ENCODE measurements at places on chromosomes 12 and 14.

DNA sequence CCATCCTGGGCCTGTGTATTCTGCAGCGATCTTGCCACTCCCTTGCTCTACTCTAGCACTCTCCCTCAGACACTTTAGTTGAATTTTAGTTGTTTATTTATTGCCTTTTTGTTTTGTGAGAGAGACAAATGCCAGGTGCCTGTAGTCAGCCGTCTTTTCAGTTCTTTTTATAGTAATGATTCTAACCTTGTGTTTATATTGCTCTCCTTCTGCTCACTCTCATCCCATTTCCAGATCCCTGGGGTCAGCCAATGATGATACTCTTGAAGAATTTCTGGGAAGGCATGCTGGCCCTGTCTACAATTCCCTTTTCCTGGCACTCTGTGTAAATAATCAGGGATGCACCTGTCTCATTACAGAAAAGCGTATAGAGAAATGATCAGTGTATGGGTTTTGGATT, 334.1 kb upstream of the MIS18BP1 start:
- DNase-seq, result no peak

DNA sequence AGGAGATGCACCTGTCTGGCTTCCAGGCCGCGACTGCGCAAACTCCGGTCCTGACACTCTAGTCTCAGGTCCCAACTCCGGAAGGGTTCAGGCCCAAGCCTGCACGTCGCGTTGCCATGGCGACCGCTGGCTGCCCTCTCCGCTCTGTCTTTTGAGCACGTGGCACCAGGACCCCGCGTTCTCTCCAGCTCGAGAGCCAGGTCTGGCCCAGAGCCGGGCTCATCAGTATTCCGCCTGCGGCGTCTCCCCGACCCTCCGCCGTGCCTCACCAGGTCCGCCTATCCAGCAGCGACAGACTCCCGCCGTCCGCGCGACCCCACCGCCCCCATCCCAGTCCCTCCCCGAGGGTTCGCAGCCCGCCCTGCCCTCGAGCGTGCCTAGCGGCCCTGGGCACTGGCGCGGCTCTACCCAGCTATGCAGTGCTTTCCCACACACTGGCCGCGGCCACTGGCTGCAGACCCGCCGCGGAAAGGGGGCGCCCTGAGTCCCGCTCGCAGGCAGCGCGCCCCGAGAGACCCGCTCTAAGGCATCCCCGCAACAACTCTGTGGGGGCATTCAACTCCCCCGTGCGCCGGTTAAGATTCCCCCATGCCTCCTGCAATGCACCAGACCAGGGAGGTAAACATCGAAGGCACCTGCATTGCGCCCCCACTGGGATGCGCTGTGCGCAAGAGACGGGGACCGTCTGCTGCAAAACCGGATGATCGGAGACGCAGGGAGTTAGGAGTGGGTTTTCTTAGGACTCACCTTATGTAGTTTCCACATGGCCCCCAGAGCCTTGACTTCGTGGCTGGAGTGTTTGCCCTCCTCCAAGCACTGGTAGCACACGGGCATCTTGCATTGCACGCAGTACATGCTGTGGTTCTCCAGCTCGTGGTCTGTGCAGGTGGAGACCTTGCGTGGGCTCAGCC, 1.3 kb downstream of the TRIM9 start:
- DNase-seq, result no peak

DNA sequence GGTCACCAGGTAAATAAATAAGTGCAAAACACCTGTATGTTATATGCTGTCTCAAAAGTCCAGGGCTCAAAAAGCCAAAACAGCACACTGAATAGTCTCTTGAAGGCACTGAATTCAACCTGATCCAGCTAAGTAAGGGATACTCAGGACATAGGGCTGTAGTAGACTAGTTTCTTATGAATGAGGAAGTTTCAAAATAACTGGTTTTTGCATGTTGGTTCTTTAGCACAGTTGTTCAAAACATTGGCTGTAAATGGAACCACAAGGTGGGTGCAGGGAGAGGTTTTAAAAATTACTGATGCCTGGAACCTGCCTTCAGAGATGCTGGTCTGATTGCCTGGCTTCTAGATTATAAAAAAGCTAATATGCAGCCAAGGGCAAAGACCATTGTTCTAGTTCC, 34.1 kb downstream of the NDUFA12 start:
- no peak for DNase-seq

DNA sequence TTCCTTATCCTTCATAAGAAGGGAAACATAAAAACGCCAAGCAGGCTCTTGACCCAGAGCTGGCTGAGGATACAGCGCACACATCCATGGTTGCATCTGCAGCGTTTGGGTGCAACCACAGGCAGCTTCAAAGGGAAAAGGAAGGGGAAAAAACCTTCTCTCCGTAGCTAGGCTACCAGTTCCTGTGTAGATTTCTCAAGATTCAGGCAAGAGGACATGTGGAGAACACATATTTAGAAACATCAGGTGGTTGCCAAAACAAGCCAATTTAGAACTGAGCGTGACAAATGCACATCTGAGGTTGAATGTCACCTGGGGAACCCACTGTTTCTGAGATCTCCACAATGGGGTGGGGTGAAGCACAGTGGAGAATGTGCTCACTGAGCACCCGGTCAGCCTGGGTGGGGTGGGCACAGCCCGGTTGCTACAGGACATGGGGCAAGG, 78.3 kb upstream of the BDKRB2 start:
- no peak for DNase-seq

DNA sequence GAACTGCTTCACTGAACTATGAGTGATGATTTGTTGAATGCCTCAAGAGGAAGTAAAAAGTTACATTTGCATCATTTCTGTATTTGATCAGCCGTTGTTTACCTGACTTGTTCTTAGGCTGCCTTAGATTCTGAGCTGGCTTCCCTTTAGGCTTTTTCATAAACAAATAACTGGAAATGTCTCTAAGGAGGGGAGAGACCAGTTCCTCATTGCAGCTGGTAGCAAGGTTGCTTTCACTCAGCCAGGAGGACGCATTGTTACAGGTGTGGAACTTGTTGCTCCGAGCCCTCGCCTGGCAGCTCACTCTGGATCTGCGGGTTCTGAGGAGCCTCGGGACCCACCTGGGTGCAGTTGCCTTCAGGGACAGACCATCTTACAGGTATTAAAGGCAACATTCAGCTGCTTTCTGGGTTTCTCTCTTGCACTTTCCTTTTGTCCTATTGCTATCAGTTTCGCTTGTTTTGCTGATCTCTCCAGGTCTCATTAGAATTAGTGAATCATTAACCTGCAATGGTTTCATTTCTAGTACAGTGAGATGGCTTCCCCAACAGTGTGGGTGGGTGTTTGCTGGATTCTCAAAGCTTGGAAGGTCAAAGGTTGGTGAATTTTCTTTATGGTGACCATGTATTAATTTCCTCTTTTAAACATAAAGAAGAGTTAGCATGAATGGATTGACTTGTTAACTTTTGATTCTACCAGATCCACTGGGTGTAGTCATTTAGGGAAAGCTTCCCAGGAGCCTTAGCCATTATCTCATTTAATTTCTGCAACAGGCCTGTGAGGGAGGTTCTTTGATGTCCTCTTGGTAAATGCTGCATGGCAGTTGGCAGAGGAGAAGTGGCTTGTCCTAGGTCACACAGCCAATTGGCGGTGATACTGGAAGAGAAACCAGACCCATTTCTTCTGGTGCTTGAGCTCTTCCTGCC, at the start of gene PLEKHG7:
Gene PLEKHG7, plus strand, starts transcription at position 236 of the 926 bp plus-strand sequence. CDS start 3,643 bp downstream, outside the sequence.
- no peak for DNase-seq

GRCh38 chr14:95217391-95217900, 60.1 kb upstream of the DICER1 start:
- DNase-seq, result no peak

GRCh38 chr12:42474391-42474790, 115.2 kb downstream of the PRICKLE1 start:
- DNase-seq, result peak; percentile 9

- DNase-seq, result peak; percentile 31
Observed at GRCh38 chr12:5473076-5473782, 41.3 kb downstream of the NTF3 start.

DNA sequence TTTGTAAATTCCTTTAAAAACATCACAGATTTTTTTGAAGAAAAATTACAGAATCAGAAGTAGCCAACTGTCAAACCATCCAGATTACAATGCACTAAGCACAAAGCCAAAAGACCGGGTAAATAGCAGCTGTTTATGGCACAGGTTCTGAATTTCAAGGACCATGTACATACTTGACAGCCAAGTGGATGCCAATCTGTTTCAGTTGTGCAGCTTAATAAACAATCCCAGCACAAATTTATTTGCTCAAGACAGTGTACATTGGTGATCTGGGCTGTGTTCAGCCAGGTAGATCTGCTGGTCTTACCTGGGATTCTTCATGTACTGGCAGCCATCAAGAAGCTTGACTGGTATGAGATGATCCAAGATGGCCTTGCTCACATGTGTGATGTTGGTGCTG, 229.8 kb upstream of the FLRT2 start:
- no peak for DNase-seq

DNA sequence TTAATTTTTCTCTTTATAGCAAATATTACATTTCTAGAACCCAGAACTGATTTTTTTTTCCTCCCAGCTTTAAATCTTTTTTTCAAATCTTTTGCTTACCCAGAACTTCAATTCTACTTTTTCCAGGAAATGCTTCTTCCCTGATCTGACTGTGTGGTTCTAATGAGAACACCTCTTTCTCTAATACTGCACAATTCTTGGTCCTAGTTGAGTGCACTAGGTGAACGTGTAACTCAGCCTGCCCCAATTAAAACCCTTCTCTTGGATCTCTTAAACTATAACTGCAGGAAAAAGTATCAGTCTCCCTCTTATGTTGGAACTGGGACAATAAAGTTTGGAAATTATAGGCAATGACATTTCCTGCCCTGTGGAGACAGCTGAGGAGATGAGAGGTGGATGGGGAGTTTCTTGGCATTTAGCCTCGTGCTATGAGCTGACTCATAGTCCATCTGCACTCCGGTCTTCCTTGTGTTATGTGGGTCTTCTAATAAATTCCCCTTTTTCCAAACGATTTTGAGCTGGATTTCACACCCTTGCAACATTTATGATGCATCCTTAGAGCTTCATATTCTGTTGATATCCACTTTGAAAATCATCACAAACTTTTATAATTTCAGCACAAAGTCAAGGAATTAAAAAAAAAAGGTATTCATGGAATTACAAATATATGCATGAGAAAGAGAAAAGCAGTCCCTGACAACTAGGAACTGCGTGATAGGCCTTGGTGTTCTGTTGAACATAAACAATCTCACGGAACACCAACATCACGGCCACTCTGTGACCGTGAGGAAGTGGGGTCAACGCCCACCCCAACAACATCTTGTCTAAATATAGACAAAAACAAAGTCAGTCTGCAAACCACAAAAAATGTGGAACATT, 52.4 kb downstream of the BRMS1L start:
- DNase-seq, result peak; percentile 93

DNA sequence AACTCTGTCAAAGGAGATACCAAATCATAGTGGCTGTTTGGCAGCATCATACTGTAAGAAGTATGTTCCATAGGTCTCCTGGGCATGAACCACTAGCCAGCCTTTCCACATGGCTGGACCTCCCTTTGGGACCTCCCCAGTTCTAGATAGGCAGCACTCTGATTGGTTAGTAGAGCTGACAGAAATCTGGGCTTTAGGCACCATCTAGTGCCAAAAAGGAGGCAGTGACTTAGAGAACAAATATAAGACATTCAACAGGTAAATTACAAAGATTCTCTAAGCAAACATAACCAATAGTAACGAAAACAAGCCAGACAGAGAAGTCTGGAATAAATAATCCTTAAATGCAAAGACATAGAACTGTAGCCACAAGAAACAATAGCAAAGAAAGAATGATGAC, 148.0 kb upstream of the PDE3A start:
- peak; percentile 75 for DNase-seq

- peak; percentile 83 for DNase-seq
Observed at GRCh38 chr12:51341251-51342007, 5.0 kb downstream of the CELA1 start.

DNA sequence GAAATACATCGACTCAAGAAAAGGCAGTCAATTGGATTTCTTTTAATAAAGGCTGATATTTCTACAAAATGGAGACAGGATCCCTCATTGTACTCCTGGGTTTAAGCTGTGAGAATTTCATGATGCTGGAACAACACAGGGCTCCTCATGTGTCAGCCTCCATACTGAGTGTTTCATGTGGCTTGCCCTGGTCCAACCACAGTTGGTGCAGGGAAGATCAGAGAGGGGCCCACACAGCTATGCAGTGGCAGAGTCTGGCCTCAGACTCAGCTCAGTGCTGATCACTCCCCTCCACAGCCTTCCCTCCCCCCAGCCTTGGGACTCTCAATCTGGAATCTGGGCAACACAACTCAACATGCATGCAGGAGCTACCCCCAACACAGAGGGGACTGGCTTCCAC, 122.5 kb upstream of the OVCH1 start:
- DNase-seq, result no peak

DNA sequence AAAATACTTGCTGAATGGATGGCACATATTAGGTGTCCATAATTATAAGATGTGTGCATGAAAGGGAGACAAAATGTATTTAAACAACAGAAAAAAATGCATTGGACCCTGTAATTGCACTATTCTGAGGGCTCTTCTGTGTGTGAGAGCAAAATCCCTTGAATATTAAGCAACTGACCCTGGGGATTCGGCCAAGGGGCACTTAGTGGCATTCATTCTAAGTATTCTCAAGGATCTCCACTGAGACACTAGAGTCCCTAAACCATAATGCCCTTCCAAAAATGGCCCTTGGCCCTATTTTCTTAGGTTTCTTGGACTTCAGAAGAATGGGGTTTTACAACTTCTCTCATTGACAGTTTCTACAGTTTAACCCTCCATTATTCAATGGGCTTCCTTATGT, 388.6 kb downstream of the GLT1D1 start:
- no peak for DNase-seq

- DNase-seq, result no peak
Observed at GRCh38 chr12:54940727-54941315, 43.7 kb downstream of the TESPA1 start.

- no peak for DNase-seq
Observed at GRCh38 chr14:100905166-100905565, 1.6 kb upstream of the RTL1 start.

- DNase-seq, result no peak
Observed at GRCh38 chr14:83085136-83085535, 1551.5 kb upstream of the SEL1L start.

GRCh38 chr14:21072031-21072473, 1.9 kb downstream of the ARHGEF40 start:
- peak; percentile 76 for DNase-seq

- DNase-seq, result no peak
Observed at GRCh38 chr14:97395068-97395467, 597.9 kb downstream of the VRK1 start.

DNA sequence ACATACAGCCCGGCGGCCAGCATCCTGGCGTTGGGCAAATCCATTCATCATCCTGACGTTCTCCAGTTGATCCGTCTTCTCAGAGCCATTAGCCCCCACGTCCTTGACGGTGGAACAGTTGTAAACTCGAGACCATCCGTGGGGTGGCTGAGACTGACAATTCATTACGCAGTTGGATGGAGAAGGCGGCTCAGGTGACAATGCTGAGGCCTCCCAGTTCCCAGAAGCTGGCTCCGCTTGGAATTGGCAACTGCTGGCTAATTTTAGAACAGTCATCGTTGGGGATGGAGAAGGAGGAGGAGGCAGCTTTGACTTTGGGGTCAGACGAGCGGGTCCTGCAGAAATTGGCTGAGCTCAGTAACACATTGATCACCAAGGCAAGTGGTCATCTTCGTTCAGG, 186.5 kb downstream of the PHETA1 start:
- DNase-seq, result no peak

GRCh38 chr12:99087278-99087677, 442.2 kb downstream of the APAF1 start:
- peak; percentile 3 for DNase-seq

GRCh38 chr12:3304436-3305165, 186.4 kb upstream of the PRMT8 start:
- peak; percentile 51 for DNase-seq

GRCh38 chr12:101823039-101823438, 7.7 kb downstream of the GNPTAB start:
- no peak for DNase-seq
